ENCODE measurements at places on chromosomes 1 and 21.

- DNase-seq = no peak
These were observed 5.0 kb downstream of the TAS1R2 start for GRCh38 chr1:18854331-18855025.

DNA sequence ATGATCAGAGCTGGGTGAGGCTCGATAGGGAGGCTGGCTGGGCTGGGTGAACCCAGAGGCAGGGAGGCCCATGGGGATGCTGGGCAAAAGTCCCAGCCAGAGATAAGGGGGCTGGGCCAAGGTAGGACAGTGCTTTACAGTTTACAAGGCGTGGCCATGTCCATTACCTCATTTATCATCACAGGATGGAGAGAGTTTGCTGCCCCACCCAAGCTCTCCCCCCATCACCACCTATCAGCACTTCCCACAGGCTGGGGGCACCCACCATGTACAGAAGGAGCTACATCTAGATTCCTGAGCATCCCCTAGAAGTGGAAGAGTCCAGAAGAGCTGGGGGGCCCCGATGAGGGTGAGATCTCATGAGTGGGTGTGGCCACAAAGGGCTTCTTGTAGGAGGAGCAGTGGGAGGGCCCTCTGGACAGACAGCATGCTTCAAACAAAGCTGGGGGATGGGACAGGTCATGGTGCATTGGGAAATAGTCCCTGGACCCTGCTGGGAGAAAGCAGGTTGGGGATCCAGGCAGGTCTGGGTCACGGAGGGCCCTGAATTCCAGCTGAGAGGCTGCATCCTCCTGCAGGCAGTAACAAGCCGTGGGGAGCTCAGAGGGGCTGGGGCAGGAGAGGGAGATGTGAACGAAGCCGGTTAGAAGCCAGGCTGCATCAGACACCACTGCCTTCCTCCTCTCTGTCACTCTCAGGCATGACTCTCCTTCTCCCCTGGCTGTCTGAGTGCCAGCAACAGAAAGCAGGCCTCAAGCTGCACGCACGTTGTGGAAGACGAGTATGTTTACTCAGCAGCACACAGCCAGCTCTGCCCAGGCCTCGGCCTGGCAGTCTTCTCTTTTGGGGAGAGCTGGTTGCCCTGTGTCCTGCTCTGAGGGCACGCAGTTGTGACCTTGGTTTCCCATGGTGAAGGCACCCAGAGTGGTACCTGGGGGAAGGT lies 202.3 kb downstream of the HIVEP3 start:
- no peak for DNase-seq

GRCh38 chr1:115755456-115756370 lies 12.8 kb downstream of the CASQ2 start:
- no peak for DNase-seq

DNA sequence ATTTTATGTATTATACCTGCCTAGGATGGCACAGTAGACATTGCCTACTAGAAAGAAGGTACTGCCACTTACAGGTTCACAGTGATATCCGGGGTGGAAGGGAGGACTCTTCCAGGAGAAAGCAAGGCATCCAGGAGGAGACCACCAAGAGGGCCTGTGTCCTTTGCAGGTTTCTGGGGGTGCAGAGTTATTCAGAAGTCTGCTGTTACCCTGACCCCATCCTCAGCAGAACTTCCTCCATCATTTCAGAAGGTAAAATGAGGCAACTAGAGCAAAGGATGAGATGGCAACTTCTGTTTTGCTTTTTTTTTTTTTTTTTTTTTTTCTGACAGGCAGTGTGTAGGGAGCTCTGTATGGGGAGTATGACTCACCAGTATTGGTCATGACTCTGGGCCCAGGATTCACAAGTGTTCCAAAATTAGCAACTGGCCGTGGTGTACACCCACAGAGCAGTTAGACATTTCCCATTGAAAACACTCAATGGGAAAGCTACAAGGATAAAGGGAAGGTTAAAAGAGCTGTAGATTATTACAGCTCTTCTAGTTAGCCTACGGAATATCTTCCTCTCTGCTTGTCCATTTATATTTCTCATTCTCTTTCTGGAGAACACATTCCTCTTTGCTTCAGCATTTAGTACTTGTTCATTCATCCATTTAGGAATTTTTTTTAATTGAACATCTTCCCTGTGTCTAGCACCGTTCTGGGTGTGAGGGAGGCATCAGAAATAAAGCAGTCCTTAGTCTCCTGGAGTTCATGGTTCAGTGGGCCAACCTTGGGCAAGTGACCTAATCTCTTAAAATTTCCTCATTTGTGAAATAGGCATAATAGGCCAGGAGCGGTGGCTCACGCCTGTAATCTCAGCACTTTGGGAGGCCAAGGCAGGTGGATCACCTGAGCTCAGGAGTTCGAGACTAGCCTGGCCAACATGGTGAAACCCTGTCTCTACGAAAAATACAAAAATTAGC lies 50.5 kb upstream of the PPP2R5A start:
- peak; percentile 13 for DNase-seq

DNA sequence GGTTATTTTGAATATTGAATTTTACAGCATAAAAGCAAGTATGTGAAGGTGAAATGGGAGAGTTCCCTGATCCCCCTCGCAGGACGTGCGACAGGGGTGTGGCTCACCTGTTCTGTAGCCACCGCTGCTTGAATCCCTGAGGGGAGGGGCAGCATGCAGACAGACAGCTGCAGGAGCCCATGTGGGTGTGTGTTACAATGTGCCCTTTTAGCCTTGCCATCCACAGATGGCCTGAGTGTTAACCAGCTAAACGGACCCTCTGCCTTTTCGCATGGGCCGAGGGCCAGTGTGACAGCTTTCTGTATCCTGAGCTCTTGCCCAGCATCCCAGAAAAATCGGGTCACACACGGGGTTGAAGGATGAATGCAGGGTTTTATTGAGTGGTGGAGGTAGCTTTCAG lies 43.3 kb downstream of the JAM2 start:
- no peak for DNase-seq

GRCh38 chr1:60695716-60696171 lies 386.6 kb upstream of the NFIA start:
- DNase-seq = no peak

DNA sequence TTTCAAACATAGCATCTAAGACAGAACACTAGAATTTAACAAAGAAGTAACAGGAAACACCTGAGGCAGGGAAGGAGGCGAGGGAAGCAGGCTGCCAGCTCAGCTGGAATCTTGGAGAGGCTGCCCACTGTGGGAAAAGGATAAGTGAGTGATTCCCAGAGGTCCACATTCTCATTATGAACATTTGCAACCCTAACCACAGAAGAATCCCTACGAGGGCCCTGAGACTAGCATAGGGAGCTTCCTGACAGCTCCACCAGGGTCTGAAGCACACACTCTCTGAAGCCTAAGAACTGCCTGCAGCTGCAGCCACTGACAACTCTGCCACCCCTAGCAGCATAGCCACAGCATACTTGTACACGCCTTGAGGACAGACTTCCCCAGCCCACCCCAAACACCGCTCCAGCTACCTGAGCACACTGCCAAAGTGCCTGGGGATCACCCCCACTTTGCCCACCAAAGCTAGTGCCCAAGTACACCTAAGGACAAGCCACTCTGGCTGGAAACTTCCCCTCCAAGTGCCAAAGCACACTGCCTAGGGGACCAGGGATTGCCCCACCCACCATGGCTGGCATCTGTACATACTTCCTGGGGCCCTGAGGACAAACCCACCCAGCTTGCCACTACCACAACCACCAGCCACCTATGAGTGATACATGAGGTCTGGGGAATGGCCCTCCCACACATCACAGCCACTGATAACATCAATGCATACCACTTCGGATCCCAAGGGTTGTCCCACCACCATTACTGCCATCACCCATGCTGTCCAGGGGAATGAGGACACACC lies 76.6 kb upstream of the GUCA2A start:
- DNase-seq = no peak

GRCh38 chr1:243912347-243912746 lies 62.3 kb upstream of the AKT3 start:
- DNase-seq = no peak

DNA sequence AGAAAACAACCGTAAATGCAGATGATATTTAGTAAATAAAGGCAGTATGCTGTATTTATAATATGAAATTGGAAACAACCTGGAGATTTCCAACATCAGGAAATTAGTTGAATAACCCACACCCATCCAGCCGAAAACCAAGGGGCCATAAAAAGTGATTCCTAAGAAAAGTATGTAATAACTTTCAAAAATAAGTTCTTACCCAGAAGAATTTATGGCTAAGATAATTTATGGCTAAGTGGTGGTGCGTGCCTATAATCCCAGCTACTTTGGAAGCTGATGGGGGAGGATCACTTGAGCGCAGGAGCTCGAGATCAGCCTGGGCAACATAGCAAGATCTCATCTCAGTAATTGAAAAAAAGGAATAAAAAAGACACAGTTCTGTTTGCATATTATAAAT lies 43.2 kb downstream of the TMCO4 start:
- no peak for DNase-seq

- no peak for DNase-seq
These were observed 20.7 kb downstream of the MIS18A start for GRCh38 chr21:32257962-32258785.

DNA sequence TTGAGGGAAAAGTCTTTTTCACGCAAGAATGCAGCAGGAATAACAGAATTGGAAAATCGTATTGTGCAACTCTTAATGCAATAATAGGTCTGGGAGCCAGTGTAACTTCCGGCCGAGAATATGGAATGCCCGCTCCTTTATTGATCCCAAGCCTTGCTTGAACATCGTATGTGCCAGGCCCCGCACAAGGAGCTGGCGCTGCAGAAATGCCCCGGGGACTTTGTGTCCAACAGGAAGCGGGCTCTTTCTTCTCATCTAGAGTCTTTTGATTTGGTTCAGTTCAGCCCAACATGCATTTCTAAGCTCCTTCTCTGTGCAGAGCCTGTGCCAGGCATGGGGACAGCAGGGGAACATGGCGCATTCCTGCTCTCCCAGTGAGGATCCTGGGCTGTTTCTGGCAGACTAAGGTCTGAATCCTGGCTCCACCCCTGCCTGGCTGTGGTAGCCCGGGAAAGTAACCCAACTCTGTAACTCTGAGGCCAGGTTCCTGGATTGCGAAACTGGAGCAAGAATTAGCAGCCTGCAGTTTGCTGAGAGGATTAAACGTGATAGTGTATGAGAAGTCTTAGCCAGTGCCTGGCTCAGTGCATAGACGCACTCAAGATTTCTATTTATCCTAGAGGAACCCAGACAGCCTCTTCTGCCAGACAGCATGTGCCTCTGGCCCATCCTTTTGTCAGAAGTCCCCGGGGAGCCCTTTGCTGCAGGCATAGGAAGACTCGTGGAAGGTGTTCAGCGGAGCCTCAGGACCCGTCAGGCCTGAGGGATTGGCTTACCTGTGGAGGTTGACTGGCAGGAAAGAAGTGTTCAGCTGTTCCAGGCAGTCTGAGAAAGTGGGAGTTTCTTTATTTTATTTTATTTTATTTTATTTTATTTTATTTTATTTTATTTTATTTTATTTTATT lies 987 bp upstream of the CDCP2 start:
- no peak for DNase-seq

DNA sequence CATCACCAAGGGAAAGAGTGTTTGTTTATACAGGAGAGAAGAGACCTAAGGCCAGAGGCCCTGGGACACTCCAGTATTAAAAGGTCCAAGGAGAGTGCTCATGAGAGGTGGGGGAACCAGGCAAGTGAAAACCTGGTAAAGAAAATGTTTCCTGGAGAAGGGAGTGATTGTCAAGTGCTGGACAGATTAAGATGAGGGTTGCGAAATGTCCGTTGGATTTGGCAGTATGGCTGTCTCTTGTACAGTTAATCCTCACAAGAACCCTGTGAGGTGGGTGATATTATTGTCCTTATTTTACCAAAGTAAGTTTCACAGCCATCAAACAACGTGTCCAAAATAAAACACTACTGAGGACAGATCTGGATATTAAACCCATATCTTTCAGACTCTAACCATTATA lies 44.2 kb downstream of the RPAP2 start:
- DNase-seq = no peak

DNA sequence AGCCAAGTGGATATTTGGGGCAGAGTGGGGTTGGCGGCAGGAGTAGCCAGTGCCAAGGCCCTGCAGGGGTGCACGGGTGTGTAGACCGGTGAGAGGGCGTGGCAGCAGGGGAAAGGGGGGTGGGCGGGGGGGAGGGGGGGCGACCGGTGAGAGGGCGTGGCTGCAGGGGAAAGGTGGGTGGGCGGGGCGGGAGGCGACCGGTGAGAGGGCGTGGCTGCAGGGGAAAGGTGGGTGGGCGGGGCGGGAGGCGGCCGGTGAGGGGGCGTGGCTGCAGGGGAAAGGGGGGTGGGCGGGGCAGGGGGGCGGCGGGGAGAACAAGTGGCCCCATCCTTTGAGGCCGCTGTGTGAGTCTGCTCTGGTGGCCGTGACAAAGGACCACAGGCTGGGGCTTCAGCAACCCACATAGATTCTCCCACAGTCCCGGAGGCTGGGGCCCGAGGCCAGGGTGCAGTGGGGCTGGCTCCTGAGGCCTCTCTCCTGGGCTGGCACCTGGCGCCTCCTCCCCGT lies 25.8 kb downstream of the RRP1 start:
- DNase-seq = no peak

DNA sequence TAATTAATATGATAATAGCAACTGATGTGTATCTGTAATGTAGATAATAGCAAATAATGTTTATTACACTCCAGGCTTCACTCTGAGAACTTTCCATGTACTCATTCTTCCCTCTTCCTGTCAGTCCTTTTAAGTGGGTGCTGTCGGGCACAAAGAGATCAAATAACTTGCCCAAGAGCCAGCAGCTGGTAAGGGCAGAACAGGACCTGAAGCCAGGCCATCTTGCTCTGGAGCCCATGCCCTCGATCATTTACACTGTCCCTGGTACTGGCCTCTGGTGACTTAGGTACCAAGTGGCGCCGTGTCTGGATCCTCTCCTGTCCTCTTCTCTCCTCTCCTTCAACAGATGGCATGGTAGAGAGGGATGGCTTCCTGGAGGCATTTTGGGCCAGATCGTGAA lies 97.2 kb downstream of the VPS13D start:
- DNase-seq = no peak
